NCI-H1417 treated with DMSO at 0.1 percent for 48 hours (cell line): ENCODE measurements at places on chromosomes 1 and 21.

DNA sequence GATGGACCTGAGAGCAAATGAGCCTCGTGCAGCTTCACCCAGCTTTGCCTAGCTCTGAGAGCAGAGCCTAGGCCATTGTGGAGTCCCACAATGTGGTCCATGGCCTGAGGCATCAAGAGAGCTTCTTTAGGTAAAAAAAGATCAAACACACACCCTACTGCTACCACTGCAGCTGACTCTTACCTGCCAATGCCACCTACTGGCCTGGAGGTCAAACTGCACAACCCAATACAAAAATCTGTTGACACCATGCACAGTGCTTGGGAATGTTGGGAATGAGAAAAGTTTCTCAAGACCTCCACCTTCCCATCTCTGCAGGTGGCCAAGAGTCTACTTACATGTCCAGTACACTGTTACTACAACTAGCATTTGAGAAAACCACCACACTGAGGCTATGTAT is 60.6 kb downstream of the UCHL5 start:
- DNase-seq, result no peak

- no peak for DNase-seq
Observed at GRCh38 chr1:111364690-111365089, 62.8 kb downstream of the OVGP1 start.

DNA sequence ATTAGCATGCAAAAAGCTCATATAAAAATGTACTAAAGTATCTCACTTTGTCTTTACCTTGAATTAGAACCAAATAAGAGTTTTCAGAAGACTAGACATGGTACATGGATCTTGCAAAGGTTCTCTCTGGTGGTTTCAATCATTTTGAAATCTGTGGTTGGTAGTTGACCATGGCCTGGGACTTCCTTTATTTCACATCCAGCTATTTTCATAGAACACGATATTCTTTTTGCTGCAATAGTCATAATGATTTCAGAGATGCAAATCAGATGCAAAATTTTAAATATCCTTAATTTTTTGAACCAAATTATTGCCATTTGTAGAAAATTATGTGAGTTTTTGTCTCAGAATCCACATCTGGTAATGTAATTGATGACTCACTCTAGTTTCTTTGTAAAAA is 375.1 kb upstream of the ZP4 start:
- DNase-seq, result no peak

GRCh38 chr1:208258277-208258676 is 14.1 kb upstream of the PLXNA2 start:
- no peak for DNase-seq

DNA sequence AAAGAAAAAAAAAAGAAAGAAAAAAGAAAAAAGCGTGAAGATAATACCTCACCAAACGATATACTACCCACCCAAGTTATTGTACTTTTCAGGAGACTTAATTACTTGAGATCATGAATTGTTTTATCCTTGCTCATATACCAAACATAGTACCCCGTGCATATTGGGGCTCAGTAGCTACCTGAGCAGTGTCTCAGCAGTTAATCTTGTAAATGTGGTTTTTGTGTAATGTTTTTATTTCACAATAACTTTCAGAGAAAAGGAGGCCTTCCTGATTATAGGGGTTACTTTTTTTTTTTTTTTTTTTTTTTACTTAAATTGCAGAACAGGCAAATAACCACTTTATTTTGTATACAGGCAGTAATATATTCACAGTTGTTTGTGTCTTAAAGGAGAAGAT is 80.3 kb downstream of the OSBPL9 start:
- DNase-seq, result no peak

DNA sequence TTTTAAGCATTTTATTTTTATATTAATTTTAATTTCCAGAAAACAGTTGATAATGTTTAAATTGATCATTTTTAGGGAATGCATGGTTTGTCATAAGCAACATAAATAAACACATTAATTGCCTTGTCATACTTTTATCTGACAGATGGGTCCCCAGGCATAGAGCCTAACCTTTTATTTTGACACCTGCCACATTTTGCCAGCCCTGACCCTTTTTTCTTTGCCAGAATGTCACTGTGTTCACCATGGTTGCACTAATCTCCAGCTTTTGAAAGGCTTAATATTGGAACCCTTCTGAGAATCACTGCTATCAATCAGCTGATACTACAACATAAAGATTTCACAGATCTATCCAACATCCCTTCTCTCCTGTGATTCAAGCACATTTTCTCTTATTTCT is 56.0 kb upstream of the DPYD start:
- no peak for DNase-seq

- no peak for DNase-seq
Observed at GRCh38 chr1:97636941-97637340, 283.9 kb downstream of the DPYD start.

- DNase-seq, result no peak
Observed at GRCh38 chr1:16267690-16268180, 30.8 kb upstream of the CPLANE2 start.

GRCh38 chr1:6612641-6613360 is 730 bp upstream of the PHF13 start:
- no peak for DNase-seq

GRCh38 chr21:24096651-24097050 is 1510.6 kb downstream of the MRPL39 start:
- DNase-seq, result no peak
